Prostate gland (tissue), 2 donors: ENCODE measurements at places on chromosomes 1 and 21.
A peak's percentile ranks its signal among the peaks of the same experiment; 100 is the strongest.

- DNase-seq, result no peak
These were observed 36.7 kb downstream of the PARP1 start for GRCh38 chr1:226371027-226371694.

DNA sequence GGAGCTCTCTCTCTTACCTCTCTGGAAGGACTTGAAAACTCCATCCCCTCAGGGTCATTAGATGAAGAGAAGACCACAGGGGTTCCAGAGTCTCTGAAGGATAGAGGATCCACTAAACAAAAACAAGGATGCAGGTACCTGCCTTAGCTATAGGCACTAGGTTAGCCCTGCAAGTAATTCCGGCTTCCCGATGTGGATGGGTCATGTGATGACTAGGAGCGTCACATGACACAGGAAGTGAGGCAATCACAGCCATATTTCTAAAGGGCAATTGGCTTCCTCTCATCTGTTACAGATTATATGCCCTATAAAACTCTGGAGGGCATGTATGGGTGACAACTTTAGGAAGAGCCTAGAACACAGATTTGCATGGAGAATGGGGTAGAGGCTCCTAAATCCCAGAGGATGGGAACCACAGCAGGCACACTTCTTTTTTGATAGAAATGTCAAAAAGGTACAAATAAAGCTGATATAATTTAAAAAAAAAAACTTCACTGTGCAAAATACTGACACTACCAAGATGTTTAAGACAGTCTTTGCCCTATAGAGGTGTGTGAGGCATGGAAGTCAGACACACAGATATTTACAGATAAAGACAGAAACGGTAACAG is 14.1 kb downstream of the ENTREP3 start:
- DNase-seq, result peak; percentile 81

DNA sequence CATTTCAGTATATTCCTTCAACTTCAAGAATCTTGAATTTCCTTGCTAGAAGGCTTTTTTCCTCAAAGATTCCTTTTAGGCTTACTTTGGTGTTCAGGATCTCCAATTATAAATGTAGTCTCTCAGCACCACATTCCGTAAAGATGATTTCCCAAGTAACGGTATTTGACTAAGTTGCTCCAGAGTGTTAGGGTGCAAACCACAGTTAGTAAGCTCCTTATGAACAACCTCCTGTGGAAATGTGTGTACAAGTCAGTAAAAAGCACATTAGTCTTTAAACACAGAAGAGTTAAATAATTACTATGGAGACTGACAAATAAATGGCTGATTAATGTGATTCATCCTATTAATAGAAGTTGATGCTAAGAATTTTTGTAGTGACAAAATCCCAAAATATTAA is 10.3 kb downstream of the DONSON start:
- DNase-seq, result no peak

GRCh38 chr1:241356519-241357365 is at the start of gene RGS7:
TSS of gene RGS7 (minus strand) at chr1:241357205.
- peak; percentile 18 for DNase-seq

DNA sequence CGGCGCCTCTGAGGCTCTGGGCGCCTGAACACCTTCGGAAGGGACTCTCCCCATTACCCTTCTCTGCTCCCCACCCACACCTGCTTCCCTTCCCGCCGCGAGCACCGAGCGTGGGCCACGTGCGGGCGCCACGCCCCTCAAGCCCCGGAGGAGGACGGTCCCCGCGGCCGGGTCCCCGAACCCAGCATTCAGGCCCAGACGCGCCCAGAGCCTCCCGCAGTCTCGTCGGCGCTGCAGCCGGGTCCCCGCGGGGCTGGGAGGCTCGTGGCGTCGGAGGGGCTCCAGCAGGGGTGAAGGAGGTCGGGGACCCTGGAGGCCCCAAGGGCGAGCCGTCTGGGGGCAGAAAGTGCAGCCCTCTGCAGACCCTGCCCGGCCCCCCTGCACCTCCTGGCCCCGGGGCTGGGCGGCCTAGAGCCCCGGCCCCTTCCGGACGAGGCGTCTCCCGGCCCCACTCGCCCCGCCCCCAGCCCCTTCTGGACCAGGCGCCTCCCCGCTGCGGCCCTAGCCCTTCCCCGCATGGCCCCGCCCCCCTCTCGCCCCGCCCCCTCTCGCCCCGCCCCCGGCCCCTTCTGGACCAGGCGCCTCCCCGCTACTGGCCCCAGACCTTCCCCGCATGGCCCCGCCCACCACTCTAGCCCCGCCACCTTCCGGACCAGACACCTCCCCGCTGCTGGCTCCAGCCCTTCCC is 378 bp upstream of the SMIM1 start:
- DNase-seq, result peak; percentile 89

DNA sequence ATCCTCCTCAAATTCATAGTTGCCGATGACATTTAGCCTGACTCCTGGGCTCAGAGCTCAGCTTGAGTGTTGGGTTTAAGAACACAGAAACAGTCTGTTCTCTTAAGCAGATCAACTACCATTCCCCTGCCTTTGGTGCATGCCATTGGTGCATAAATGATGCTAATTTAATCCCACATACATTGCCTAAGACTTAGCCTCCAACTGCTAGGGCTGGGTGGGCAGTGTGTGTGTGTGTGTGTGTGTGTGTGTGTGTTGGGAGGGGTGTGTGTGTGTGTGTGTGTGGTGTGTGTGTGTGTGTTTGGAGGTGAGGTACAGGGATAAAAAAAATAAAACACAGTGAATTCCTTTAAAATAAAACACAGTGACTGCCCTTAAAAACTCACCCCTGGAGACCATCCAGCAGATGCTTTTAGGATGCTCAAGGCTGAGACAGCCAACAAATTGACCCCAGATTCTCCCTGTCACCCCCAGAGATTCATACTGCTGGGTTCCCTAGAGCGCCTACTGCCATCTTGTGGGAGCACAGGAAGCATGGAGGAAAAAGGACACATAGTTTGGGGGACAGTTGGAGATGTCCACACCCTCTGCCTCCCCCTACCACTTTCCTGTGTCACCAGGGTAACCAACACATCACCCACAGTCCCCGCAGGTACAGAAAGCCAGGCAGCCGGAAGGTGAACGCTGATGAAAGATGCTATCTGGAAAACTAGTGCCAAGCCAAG is 30.6 kb downstream of the KLHDC7A start:
- no peak for DNase-seq

GRCh38 chr1:1941211-1941841 is 22.2 kb upstream of the TMEM52 start:
- DNase-seq, result no peak

DNA sequence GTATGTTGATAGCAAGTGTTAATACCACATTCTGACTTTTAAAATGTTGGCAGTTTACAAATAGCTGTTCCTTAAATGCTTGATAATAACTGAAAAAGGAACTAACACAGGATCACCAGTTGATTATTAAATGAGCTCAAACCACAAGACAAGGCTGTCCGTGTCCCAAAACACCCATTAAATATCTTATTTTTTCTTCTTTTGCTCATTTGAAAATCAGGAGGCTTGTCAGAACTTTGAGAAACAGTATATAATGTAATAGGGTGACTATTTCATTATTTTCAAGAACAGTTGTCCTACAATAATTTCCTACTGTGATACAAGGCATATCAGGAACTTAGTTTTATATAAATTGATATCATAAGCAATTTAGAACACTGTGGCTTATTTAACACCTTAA is 2.7 kb downstream of the CDKN2C start:
- DNase-seq, result no peak
